ENCODE measurements at places on chromosomes 11 and 22. TPM values are rescaled to one million over a fixed set of nuclear protein-coding genes. Genes with fewer than 3 reads are reported as not detected.

- H3K4me3 ChIP-seq, result no peak overlapping the region
- H3K4me1 ChIP-seq, result no peaks in the 10 kb centered on the region
- no peak for DNase-seq
- H3K36me3 ChIP-seq, result no peaks in the 10 kb centered on the region
Observed at GRCh38 chr11:110027627-110028371, 65.4 kb upstream of the ZC3H12C start.

The WDR74 gene
- 171 TPM for total RNA-seq

The OR56A1 gene
- not detected for total RNA-seq

The MS4A6E gene
- total RNA-seq, result not detected

DNA sequence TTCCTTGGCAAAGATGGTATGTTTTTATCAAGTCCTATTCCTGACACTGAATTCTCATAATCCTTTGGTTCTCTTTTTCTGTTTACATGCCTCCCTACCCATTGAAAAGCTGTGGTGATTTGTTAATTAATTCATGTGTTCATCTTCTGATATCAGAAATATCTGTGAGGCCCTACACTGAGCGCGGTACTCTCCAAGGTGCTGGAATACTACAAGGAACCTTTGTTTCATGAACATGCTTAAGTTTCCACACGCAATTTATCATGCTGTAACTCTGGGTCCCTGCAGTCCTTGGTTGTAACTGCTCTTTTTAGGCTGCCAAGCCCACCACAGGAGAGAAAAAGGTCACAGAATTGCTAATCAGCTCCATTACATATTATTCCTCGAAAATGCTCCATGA is 331.8 kb downstream of the FAT3 start:
- no peak for DNase-seq
- no peak overlapping the region for H3K27ac ChIP-seq
- no peaks in the 10 kb centered on the region for H3K27me3 ChIP-seq
- H3K4me1 ChIP-seq, result no peaks in the 10 kb centered on the region

The RBM7 gene
- total RNA-seq, result 58.5 TPM

- DNase-seq, result no peak
- H3K4me1 ChIP-seq, result peaks cover 48% of the 10 kb centered on the region
- no peak overlapping the region for H3K27ac ChIP-seq
- peaks cover 42% of the 10 kb centered on the region for H3K36me3 ChIP-seq
- H3K27me3 ChIP-seq, result no peaks in the 10 kb centered on the region
Observed at GRCh38 chr11:6614446-6614845, 2.4 kb upstream of the TAF10 start.

GRCh38 chr11:33997584-33998251 is 53.8 kb upstream of the CAPRIN1 start:
- no peak overlapping the region for H3K27ac ChIP-seq
- H3K4me1 ChIP-seq, result peaks cover 5% of the 10 kb centered on the region
- H3K36me3 ChIP-seq, result no peaks in the 10 kb centered on the region
- H3K4me3 ChIP-seq, result no peak overlapping the region
- no peak for DNase-seq

DNA sequence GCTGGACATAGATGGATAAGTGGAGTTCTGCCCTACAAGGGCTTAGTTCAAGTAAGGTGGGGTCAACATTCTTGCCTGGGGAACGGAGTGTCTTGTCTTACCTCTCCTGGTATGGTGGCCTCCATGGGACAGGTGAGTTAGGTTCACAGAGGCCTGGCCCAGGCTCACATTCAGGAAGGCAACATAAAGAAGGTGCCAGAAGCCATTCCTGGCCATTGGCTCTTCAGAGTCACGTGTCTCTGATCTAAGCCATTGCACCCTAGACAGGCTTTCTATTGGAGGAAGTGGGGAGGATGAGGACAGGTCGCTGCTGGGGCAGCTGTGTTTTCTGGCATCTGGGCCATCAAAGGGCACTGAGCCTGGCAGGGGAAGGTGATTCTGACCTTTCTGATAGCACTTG is 14.8 kb downstream of the LMO2 start:
- no peaks in the 10 kb centered on the region for H3K36me3 ChIP-seq
- H3K27me3 ChIP-seq, result peaks cover 18% of the 10 kb centered on the region
- DNase-seq, result no peak
- no peak overlapping the region for H3K27ac ChIP-seq

DNA sequence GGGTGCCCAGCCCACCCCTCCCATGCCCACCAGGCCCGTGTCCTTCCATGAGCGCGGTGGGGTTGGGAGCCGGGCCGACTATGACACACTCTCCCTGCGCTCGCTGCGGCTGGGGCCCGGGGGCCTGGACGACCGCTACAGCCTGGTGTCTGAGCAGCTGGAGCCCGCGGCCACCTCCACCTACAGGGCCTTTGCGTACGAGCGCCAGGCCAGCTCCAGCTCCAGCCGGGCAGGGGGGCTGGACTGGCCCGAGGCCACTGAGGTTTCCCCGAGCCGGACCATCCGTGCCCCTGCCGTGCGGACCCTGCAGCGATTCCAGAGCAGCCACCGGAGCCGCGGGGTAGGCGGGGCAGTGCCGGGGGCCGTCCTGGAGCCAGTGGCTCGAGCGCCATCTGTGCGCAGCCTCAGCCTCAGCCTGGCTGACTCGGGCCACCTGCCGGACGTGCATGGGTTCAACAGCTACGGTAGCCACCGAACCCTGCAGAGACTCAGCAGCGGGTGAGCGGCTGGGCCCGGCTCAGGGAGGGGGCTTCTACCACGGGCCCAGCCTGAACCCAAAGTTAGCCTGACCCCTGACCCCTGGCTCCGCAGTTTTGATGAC is 3.0 kb downstream of the PKP3 start:
- no peak overlapping the region for H3K27ac ChIP-seq
- no peaks in the 10 kb centered on the region for H3K36me3 ChIP-seq
- peak overlapping the region; percentile 21 for H3K4me3 ChIP-seq

The CHORDC1 gene
- 77.2 TPM for total RNA-seq

The CENATAC gene
- total RNA-seq, result 122 TPM

The MPPED2 gene
- 0.99 TPM for total RNA-seq

The SLC2A11 gene
- total RNA-seq, result 14.1 TPM

DNA sequence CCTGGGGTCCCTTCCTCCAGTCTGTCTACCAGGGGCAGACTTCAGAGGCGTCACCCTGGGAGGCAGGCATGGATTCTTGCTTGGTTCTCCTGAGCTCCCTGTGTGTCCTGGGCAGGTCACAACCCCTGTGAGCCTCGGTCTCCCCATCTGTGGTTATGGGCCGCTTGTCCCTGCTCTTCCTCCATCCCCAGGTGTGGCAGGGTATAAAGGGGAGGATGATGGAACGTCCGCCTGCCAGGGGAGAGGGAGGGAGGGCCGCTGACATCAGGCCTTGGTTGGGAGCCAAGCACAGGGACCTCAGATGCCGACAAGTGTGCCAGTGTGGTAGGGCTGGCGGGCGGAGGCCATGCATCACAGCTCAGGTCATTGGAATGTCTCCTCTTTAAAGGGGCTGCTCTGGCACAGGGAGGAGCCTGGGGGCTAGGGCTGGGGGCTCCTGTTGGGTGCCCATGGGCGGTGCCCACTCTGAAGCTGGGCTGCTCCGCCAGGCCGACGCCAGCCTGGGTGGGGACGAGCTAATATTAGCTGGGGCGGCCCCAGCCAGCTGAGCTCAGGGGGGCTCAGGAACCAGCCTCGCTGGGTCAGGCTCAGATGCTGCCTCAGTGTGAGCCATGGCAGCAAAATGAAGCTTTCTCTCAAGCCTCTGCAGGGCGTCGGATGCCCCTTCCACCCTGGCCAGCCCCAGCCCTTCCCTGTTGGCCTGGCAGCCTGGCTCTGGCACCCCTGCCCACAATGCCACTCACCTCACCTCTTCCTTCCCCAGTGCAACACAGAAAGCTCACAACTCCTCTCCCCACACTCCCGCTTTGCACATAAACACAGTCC is 12.8 kb downstream of the KCNC1 start:
- no peak for DNase-seq
- no peaks in the 10 kb centered on the region for H3K36me3 ChIP-seq
- no peak overlapping the region for H3K27ac ChIP-seq
- no peaks in the 10 kb centered on the region for H3K27me3 ChIP-seq
- H3K4me1 ChIP-seq, result no peaks in the 10 kb centered on the region

DNA sequence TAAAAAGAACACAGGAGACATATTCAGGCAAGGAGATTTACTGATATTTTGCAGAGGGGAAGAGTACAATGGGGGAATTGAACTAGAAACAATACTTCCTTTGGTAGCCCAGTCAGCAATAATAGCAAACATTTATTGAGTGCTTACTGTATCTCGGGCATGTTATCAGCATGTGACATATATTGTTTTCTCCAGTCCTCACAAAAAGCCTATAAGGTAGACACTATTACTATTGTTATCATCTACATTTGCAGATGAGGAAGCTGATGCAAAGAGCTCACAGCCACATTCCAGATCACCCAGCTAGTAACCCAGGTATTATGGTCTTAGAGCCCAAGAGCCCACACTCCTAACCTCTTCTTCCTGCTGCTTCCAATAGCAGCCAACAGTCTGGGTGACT is 27.9 kb downstream of the NAV2 start:
- H3K36me3 ChIP-seq, result no peaks in the 10 kb centered on the region
- DNase-seq, result no peak
- no peak overlapping the region for H3K27ac ChIP-seq
- no peaks in the 10 kb centered on the region for H3K4me1 ChIP-seq
- H3K4me3 ChIP-seq, result no peak overlapping the region
- no peaks in the 10 kb centered on the region for H3K27me3 ChIP-seq

The GRIK4 gene
- total RNA-seq, result 2.2 TPM

The IGLL1 gene
- total RNA-seq, result not detected

GRCh38 chr22:44666207-44666585 is 35.8 kb upstream of the PRR5 start:
- H3K4me3 ChIP-seq, result no peak overlapping the region
- peaks cover 86% of the 10 kb centered on the region for H3K4me1 ChIP-seq
- no peak for DNase-seq
- no peak overlapping the region for H3K27ac ChIP-seq

The TMEM223 gene
- total RNA-seq, result 4.8 TPM

- H3K27ac ChIP-seq, result no peak overlapping the region
- no peaks in the 10 kb centered on the region for H3K36me3 ChIP-seq
- peaks cover 18% of the 10 kb centered on the region for H3K4me1 ChIP-seq
- no peak for DNase-seq
- no peak overlapping the region for H3K4me3 ChIP-seq
Observed at GRCh38 chr22:19844377-19845053, 10.2 kb downstream of the GNB1L start.

GRCh38 chr11:61787928-61788491 is 4.4 kb downstream of the TMEM258 start:
- DNase-seq, result no peak
- H3K4me1 ChIP-seq, result peaks cover 13% of the 10 kb centered on the region
- H3K27me3 ChIP-seq, result no peaks in the 10 kb centered on the region
- no peak overlapping the region for H3K27ac ChIP-seq
- H3K4me3 ChIP-seq, result no peak overlapping the region
- H3K36me3 ChIP-seq, result peaks cover 44% of the 10 kb centered on the region

The FADS1 gene
- total RNA-seq, result 9.3 TPM

The TEX12 gene
- 0.82 TPM for total RNA-seq

The RAPSN gene
- 1.7 TPM for total RNA-seq

GRCh38 chr11:126383339-126384335 is 28.2 kb downstream of the ST3GAL4 start:
- H3K4me1 ChIP-seq, result peaks cover 23% of the 10 kb centered on the region
- no peak overlapping the region for H3K4me3 ChIP-seq
- H3K27me3 ChIP-seq, result no peaks in the 10 kb centered on the region
- DNase-seq, result no peak
- H3K36me3 ChIP-seq, result no peaks in the 10 kb centered on the region

DNA sequence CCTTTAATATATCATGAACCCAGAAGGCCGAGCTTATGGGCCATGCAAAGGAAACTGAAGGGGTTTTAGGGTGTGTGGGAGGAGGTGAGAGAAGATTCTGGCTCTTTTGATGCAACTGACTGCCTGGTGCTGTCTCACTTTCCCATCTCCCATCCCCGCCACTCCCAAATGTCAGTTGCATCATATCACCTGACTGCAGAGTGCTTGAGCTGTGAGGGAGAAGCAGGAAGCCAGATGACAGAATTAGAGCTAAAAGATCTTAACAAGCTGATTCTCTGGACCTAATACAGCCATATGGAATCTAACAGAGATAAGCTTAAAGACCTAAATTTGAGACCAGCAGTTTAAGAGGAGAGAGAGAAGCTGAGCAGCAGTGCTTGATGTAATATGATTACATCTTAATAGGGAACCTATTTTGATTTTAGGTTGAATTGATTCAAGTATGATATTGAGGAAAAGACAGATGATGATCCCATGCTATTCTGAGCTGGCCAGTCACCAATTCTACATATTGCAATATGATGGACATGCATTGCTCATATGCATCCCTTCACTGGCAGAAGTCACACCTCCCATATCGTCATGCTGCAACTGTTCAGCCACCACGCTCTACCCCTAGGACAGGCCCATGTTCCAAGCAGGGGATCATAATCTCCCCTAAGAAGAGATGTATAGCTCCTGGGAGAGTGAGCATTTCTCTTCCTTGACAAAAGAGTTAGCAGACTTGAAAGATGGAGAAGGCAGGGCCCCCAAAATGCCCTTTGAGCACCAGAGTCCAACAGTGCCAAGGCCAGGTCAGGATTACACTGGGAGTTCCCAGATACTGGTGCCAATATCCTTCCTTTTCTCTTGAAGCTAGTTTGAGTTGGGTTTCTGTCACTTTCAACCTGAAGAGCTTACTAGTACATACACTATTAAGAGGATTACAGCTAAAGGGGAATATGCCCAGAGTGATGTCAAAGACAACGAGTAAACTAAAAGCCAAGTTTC is 44.9 kb downstream of the PLEKHA7 start:
- no peak overlapping the region for H3K27ac ChIP-seq
- H3K36me3 ChIP-seq, result no peaks in the 10 kb centered on the region
- DNase-seq, result no peak
- no peaks in the 10 kb centered on the region for H3K27me3 ChIP-seq
- H3K4me1 ChIP-seq, result no peaks in the 10 kb centered on the region

DNA sequence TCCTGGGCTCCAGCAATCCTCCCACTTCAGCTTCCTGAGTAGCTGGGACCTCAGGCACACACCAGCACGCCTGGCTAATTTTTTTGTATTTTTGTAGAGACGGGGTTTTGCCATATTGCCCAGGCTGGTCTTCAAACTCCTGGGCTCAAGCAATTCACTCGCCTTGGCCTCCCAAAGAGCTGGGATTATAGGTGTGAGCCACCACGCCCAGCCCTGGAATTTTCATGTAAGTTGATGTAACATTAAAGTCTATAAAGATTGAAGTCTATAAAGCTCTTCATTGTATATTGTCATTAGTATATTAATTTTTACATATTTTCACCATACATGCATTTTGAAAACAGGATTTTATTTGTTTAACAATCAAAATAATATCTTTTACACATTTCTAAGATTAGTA is 12.5 kb upstream of the DDX17 start:
- no peaks in the 10 kb centered on the region for H3K36me3 ChIP-seq
- H3K4me1 ChIP-seq, result no peaks in the 10 kb centered on the region
- DNase-seq, result no peak
- no peak overlapping the region for H3K27ac ChIP-seq
- H3K27me3 ChIP-seq, result no peaks in the 10 kb centered on the region

The PNPLA5 gene
- not detected for total RNA-seq

The RRAS2 gene
- 62.1 TPM for total RNA-seq

- no peaks in the 10 kb centered on the region for H3K4me1 ChIP-seq
- H3K27ac ChIP-seq, result no peak overlapping the region
- no peak for DNase-seq
- H3K27me3 ChIP-seq, result no peaks in the 10 kb centered on the region
- no peaks in the 10 kb centered on the region for H3K36me3 ChIP-seq
Observed at GRCh38 chr11:79139900-79140299, 300.9 kb downstream of the TENM4 start.

The LMO2 gene
- total RNA-seq, result 2.8 TPM

GRCh38 chr22:41537203-41537602 is 7.1 kb downstream of the POLR3H start:
- peaks cover 6% of the 10 kb centered on the region for H3K36me3 ChIP-seq
- DNase-seq, result no peak
- H3K4me3 ChIP-seq, result no peak overlapping the region

GRCh38 chr11:103893371-103893770 is 143.1 kb upstream of the DDI1 start:
- no peak overlapping the region for H3K4me3 ChIP-seq
- H3K4me1 ChIP-seq, result no peaks in the 10 kb centered on the region
- DNase-seq, result no peak
- no peaks in the 10 kb centered on the region for H3K36me3 ChIP-seq

The ADM gene
- 0.82 TPM for total RNA-seq

Measured in natural killer cell (primary cell).